RCC 7860 (cell line): ENCODE measurements at places on chromosomes 4 and X.

GRCh38 chr4:132101526-132101925, 1047.6 kb upstream of the PCDH10 start:
- no peak for DNase-seq

- DNase-seq, result no peak
Measured at GRCh38 chrX:131356725-131357124, 67.6 kb upstream of the IGSF1 start.

- DNase-seq, result no peak
Measured at GRCh38 chrX:152893980-152894610, 3.8 kb upstream of the ZNF185 start.

DNA sequence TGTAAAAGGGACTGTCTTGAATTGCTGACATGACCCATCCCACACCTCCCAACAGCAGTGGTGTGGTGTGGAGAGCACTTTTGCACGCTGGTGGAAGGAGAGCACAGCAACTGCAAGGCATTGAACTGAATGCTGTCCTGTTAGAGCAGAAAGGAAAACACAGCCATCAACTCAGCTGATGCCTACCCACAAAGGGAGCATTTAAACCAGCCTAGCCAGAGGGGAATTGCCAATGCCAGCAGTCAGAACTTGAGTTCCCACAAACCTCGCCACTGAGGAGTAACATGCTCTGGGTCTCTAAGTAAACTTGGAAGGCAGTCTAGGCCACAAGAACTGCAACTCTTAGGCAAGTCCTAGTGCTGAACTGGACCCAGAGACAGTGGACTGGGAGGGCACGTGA, 31.9 kb downstream of the MAGED4 start:
- no peak for DNase-seq

- DNase-seq, result no peak
Measured at GRCh38 chrX:133213117-133213516, 5.0 kb downstream of the TFDP3 start.

- DNase-seq, result no peak
Measured at GRCh38 chr4:63393544-63393943, 1015.7 kb downstream of the TECRL start.

- no peak for DNase-seq
Measured at GRCh38 chr4:24768604-24769003, 26.8 kb upstream of the SOD3 start.

- peak; percentile 79 for DNase-seq
Measured at GRCh38 chr4:84952004-84952403, 14.5 kb downstream of the WDFY3 start.

DNA sequence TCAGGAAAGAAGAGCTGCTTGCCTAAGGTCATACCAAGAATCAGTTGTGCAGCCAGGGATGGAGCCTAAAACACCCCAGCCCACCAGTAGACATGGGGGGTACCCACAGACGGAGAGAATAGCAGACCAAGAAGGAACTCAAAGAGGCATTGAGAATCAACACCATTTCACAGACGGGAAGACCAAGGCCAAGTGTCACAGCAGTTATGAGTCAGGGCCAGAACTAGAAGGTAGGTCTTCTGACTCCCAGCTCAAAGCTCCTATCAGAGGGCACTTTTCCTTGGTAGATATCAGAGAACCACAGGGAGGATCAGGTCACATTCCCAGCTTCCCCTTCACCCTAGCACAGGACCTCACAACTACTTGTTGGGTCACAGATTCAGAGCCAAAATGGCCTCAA, 14.5 kb downstream of the OTUD5 start:
- no peak for DNase-seq

GRCh38 chr4:13982010-13982409, 354.5 kb upstream of the BOD1L1 start:
- no peak for DNase-seq

DNA sequence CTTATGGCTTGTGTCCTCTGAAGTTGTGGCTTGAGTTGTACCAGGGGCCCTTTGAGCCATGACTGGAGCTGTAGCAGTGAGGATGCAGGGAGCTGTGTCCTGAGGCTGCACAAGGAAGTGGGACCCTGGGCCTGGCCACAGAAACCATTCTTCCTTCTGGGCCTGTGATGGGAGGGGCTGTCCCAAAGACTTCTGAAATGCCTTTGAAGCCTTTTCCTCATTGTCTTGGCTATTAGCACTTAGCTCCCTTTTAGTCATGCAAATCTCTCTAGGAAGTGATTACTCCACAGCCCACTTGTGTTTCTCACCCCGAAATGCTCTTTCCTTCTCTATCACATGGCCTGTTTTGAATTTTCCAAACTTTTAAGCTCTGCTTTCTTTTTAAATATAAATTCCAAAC, 92.4 kb downstream of the FHDC1 start:
- DNase-seq, result no peak

GRCh38 chrX:75158054-75158453, 2.0 kb upstream of the ABCB7 start:
- DNase-seq, result no peak

DNA sequence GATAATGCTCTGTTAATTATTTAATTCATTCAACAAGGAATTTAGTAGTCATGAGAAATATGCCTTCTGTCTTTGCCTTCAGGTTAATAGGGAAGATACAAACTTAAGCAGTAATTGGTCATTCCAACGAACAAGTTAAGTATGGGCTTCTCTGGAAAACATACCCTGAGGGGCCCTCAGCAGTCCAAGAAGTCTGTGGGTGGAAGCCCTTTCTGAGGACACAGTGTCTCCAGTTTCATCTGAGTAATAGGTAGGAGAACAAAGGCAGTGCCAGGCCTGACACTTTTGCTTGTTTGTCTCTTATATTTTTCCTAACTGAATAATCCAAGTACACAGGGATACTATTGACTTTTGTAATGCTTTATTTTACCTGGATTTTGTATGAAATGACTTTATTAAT, 262.5 kb downstream of the FBXW7 start:
- DNase-seq, result no peak

- no peak for DNase-seq
Measured at GRCh38 chr4:8039290-8039689, 99.6 kb upstream of the AFAP1 start.

GRCh38 chr4:6416518-6417286, 55.7 kb downstream of the PPP2R2C start:
- no peak for DNase-seq

GRCh38 chr4:16450724-16451123, 224.5 kb upstream of the TAPT1 start:
- DNase-seq, result no peak

DNA sequence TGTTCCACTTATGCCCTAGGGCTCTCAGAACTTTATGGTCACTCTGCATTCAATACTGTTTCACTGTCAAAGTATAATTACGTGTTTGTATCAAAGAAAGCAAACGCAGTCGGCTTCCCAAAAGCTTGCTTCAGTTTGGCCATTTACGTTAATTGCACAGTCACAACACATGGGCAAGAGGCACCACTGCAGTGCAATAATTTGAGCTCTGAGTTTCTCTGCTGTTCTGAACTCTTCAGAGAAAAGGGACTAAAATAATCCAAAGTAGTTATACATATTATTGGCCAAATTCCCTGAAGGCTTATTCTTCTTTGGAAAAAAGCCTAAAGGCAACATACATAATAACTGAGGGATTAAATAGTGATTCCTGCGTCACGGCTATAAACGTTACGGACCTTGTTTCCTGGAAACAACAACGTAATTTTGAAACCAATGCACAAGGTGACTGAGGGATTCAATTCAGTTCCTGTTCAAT, 51.3 kb downstream of the RNF150 start:
- DNase-seq, result no peak

DNA sequence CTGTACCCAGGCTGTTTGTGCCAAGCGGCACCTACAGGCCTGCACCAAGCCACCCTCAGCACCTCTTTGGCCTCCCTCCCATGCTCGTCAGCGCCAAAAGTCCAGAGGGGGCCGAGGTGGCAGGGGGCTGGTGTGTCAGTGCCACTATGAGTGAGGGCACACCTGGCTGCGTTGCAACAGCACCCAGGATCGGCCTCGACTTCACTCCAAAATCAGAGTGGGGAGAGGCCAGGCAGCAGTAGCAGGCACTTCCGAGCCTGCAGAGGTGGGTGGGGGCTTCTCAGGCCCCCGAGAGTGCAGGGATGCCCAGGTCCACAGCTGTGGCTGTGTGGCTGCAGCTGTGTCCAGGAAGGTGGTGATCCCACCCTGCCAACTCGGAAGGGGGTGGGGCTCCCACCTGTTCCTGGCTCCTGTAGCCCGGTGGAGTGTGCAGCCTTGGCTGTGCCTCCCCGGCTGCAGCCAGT, 58.5 kb downstream of the PPA2 start:
- no peak for DNase-seq

GRCh38 chr4:104879367-104879766, 267.3 kb upstream of the TET2 start:
- no peak for DNase-seq

- no peak for DNase-seq
Measured at GRCh38 chr4:88859191-88859812, 161.7 kb upstream of the NAP1L5 start.

- DNase-seq, result no peak
Measured at GRCh38 chrX:9878146-9878820, 88.9 kb upstream of the CLDN34 start.

- no peak for DNase-seq
Measured at GRCh38 chrX:76433219-76433618, 5.7 kb downstream of the MAGEE1 start.

DNA sequence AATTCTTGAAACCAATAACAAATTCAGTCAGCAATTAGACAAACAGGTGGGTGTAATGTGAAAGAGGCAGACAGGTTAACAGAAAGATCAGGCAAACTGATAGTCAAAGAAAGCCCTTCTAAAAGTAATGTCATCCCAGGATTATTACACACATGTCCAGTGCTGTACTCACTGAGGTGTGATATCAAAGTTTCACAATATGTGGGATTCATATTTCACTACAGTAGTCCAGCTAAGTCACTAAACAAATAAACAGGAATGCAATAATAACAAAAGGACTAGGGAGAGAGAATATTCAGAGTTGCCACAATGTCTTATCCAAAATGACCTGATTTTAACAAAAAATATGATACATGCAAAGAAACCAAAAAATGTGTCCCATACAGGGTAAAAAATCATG, 787.5 kb downstream of the FSTL5 start:
- DNase-seq, result no peak

DNA sequence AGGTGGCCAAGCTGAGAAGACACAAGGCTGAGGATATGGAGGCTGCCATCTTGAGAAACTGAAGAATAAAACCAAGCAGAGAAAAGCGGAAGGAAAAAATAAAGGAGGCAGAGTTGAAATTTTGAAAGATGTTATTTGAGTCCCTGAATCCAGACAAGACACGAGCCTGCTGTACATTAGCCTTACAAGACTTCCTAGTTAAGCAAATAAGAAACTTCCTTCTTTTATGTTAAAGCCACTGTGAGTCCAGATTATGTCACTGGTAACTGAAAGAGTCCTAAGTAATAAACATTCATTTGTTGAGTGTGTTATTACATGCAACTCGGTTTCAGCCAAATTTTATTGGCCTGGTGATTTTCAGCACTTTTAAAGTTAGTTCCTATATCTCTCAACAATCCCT, 30.4 kb downstream of the DRD5 start:
- DNase-seq, result no peak

DNA sequence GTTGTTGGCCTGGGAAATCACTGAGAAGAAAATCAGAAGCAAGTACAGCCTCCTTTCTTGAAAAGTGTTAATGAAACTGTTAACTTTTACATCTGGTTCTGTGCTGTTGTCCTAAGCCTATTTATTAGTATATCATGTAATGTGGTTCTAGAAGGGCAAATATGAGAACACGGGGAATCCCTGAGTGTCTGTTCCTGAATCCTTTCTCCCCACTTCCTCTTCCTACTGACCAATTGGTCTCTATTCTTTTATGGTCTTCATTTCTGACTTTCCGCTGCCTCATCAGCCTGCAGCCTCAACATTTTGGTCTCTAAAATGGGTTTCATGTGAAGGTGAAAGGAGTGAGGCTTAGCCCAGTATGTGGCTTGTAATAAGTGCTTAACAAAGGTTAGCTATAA, 159.9 kb upstream of the MAMLD1 start:
- DNase-seq, result no peak

- DNase-seq, result no peak
Measured at GRCh38 chr4:21887481-21887880, 61.1 kb downstream of the KCNIP4 start.

GRCh38 chr4:153502584-153502983, 36.4 kb downstream of the TMEM131L start:
- DNase-seq, result no peak

DNA sequence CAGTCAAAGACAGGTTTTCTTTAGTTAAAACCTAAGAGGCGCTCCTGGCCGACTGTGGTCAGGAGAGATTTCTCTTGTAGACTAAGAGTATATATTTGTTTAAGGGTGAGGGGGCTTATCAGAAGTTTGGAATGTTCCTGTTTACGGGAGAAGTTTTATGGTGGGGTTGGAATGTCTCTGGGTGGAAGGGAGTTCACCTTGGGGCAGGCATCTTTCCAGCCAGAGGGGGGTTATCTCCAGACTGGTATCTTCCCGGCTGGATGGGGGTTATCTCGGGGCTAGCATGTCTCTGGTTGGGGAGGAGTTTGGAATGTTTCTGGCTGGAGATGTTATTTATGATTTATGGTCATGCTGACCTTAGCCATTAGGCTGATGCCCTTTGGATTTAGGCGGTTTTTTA, 116.0 kb downstream of the COX7B2 start:
- DNase-seq, result no peak

- DNase-seq, result peak; percentile 35
Measured at GRCh38 chr4:127936974-127937373, 28.0 kb downstream of the MFSD8 start.

- no peak for DNase-seq
Measured at GRCh38 chr4:40427128-40427527, 92.0 kb downstream of the CHRNA9 start.

DNA sequence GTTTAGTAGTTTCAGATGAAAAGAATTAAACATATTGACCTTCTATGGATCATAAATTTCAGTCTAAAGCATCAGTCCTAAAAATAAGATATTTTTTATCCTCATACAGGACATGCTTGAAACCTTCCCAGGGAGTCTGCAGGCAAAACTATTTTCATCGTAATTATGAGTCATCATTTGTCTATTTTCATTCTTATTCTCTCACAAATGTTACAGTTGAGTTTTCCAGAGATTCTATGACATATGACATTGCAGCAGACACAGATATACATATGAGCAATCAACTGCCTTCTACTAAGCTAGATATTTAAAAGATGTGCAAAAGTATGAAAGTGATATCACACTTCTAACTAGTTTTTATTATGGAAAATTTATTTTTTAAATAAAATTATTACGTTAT, 398.0 kb downstream of the MAGEB5 start:
- no peak for DNase-seq

- no peak for DNase-seq
Measured at GRCh38 chrX:155046129-155046810, 19.6 kb downstream of the FUNDC2 start.

DNA sequence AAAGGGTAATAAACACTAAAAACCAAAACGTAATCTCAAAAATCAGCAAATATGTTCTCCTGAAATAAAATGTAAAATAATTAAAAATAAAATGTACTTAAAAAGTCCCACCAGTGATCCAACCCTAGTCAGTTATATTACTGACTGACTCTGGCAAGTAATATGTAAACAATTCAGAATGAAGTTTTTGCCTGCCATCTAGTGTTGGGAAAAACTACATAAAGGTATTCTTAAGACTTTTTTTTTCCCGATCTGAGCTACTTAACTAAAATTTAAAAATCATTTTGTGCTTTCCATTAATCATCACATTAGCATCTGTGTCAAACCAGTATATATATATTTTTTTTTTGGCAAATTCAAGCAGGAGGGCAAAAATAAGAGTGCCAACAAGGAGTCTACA, 24.0 kb downstream of the RCHY1 start:
- no peak for DNase-seq

- DNase-seq, result no peak
Measured at GRCh38 chr4:111174331-111174730, 551.5 kb upstream of the PITX2 start.

GRCh38 chr4:8582436-8582835, 2.2 kb downstream of the GPR78 start:
- DNase-seq, result no peak

GRCh38 chr4:174865418-174865985, 36.5 kb upstream of the GLRA3 start:
- no peak for DNase-seq
